Suprapubic skin (tissue), 4 donors: ENCODE measurements at places on chromosomes 4 and X.

DNA sequence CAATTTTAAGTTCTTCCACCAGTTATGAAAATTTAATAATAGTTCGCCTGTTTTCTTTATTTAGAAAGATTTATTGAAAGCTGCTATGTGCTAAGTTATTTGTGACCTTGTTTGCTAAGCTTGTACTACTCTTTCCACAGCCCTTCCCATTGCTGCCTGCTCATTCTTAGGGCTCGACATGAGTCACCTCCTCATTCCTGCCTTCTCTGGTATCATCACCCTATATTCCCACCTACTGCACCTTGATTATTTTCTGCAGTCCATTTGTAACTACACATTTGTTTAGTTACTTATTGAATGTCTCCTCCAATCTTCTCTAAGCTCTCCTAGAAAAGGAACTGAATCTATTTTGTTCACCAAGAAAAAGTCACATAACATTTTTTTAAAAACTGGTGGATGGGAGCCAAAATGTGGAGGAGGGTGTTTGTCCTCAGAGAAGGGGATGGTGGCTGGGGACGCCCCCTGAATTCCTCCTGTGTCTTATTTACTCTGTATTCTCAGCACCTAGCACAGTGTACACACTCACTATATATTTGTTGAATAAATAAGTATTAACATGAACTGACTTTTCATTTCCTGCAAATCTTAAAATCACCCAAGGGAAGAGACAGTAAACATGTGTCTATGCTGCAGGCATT, 3.7 kb upstream of the RAB9A start:
- no peak for DNase-seq

DNA sequence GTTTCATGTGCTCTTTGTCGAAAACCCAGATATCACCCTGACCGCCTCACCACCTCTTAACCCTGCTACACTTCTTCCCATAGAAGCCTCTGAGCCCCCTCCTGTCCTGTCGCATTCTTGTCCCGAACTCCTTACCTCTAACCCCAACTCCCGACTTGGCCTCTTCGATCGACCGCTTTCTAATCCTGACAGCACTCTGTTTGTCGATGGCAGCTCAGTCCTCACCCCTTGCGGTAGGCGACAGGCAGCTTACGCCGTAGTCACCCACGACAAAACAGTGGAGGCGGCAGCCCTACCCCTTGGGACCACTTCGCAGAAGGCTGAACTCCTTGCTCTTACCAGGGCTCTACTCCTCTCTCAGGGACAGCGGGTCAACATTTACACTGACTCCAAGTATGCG, 961.7 kb downstream of the RPA4 start:
- no peak for DNase-seq

DNA sequence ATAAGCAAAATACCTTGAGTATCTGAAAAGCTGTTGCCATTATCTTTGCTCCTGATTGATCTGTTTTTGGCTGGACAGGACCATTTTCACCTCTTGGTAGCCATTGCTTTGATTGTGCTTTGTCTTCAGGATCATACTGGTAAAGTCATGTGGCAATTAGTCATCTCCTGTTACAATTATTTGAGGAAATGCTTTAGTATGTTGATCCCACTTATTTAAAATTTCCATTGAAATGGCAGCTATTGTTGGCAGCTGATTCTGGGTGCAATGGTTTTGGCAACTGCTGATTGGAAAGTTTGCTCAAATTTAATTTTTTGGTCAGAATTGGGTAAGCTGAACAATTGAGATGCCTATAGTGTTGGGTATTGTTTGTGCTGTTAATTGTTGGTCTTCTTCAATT, 238.3 kb upstream of the TLL1 start:
- no peak for DNase-seq

DNA sequence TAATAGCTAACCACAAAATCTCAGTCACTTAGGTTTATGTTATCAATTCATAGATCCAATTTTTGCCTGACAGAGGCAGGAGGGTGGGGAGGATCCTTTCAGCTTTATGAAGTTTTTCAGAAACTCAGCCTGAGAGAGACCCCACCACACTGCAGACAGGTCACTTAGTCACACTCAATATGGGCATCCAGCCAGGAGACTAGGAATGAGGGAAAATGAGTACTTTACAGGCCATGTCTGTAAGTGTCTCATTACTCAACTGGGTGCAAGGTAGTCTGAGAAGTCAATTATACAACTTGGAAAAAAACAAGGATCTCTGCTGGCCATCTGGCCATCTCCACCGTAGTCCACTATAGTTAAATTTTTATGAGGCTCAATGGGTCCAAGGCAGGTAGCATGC, 365.9 kb downstream of the INPP4B start:
- no peak for DNase-seq

- DNase-seq = no peak
Observed at GRCh38 chr4:33661636-33662035, 2582.7 kb downstream of the ARAP2 start.

- no peak for DNase-seq
Observed at GRCh38 chr4:168710353-168710946, 213.6 kb downstream of the PALLD start.

GRCh38 chr4:172109466-172109865, 296.3 kb downstream of the GALNTL6 start:
- no peak for DNase-seq
